ENCODE measurements at places on chromosomes 2 and 18.

- no peak for DNase-seq
Observed at GRCh38 chr2:82428251-82428650, 2030.8 kb downstream of the SUCLG1 start.

DNA sequence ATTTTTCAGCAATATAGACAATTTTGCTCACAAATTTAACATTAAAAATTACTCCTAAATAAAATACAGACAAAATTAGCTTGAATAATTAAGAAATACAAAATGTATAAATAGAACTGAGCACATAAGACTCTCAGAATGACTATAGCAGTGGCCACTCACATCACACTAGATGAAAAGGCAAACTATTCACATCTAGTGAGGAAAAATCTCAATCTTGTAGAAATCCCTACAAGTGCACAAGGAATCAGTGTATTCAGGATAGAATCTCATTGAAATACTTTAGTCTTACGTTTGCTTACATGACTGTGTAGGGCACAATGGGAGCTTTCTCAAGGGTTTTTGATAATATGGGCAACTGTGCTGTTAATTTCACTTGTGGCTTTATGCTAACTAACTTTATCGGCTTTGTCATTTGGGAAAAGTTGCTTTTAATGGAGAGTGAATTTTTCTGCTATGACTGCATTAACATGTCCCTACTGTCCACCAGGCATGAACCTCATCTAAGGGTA, 678.9 kb upstream of the LRRTM4 start:
- DNase-seq: no peak

GRCh38 chr2:100235098-100235497, 87.2 kb downstream of the LONRF2 start:
- DNase-seq: no peak

GRCh38 chr2:9307535-9307934, 100.9 kb downstream of the ASAP2 start:
- DNase-seq: no peak

DNA sequence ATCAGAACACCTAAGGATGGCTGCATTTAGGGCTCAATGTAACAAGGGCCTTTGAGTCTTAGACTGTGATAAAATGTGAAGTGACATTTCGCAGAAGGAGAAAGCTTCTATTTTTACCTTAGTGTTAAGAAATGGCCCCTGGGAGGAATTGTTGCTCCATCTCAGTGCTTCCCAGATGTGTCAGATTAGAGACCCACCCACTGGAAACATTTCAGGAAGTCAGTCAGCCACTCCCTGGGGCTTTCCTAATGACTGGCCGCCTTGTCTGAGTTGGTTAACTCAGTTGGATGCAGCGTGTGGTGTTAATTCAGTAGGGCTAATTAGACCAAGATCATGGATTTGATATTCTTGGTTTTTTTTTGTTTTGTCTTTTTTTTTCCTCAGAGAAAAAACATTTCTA, 355.9 kb downstream of the PIK3C3 start:
- DNase-seq: no peak
